Suppressor macrophage (primary cell): ENCODE measurements at places on chromosomes 2 and 18.

- DNase-seq: peak; percentile 68
These were observed 1.1 kb downstream of the MIB1 start for GRCh38 chr18:21741562-21742314.

GRCh38 chr2:181464966-181465365 is 7.8 kb downstream of the ITGA4 start:
- DNase-seq: no peak

DNA sequence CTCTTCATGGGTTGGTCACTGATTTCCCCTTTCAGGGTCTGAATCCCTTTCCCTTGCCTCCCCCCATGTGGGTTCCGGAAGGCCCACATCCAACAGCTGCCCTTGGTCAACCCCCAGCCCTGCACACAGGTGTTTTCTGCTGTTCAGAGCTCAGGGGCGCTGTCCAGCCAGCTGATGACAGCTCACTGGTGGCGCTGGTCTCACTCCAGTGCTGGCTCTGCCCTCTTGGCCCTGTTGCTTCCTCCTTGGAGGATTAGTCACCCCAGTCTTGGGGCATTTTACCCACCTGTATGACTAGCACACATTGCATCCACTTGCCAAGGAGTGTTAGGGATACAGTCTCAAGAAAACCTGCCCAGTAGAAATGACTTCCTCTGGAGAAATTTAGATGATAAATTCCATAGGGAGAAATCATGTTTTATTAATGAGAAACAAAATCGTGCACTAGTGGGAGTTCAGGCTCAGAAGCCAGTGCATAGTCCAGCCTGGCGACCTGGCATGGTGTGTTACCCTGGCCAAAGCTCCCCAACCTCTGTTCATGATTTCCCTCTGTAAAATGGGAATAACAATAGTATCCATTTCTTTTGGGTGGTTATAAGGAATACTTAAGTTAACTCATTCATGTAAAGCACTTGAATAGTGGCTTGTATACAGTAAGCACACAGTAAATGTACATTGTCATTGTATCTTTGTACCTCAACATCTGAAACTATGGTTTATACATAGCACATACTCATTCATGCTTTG is 21.6 kb downstream of the CRIM1 start:
- no peak for DNase-seq

GRCh38 chr2:110995911-110996310 is 124.8 kb upstream of the BCL2L11 start:
- no peak for DNase-seq

- DNase-seq: no peak
These were observed 294.3 kb upstream of the KCNH7 start for GRCh38 chr2:163132850-163133249.

DNA sequence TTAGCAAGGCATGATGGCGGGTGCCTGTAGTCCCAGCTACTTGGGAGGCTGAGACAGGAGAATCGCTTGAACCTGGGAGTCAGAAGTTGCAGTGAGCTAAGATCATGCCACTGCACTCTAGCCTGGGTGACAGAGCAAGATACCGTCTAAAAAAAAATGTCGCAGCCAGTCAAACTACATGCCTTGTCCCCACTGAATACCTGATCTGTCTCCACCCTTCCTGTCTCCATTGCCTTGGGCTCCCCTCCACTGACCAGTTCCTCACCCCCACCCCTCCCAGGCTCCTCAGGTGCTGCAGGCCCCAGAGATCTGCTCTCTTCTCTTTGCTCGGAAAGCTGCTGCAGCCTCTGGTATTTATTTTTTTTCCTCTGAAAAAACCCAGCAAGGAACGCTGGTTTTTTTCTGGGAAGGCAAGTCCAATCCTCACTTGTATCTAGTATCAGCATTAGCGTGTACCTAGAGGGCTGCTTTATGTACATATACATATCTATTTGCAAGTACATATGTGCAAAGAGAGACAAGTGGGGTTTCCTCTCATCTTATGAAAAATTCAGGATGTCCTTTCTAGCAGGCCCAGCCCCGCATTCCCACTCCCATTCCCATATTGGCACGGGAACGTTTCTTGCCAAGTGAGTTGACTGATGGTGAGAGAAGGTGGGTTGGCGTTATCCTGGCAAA is 4.4 kb downstream of the PSD4 start:
- DNase-seq: no peak

DNA sequence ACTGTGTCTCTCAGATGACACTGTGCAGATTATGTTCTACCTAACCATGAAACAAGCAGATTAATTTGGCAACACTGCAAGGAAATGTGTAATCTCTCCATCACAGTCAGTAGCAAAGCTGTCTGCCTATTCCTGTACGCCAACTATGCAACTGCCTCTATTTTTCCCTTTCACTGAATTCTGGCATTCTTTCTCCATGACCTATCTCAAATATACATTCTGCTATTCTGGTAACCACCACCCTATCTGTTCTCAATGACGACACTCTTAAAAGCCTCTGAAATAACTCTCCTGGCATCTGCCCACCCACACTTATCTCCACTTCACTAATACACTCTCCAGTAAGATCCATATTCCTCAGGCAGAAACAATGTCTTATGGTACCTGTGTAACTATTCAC is 78.7 kb downstream of the ABCA12 start:
- no peak for DNase-seq

DNA sequence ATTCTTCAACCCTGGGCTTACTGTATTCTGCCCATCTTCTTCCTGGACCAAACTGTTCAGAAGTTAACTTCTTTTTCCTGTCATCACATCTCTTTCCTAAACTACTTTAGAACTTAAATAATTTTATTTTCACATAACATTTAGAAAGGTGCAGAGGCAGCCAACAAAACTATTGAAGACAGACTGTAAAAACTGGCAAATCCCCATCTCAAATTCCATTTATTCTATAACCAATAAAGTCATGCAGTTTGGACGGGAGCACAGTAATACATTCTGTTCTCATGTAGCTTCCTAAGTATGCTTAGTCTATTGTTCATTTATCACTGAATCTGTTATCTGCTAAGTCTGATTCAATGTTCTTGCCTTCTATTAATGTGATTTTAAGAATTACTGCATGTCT is 99.1 kb downstream of the SMAD2 start:
- DNase-seq: no peak

DNA sequence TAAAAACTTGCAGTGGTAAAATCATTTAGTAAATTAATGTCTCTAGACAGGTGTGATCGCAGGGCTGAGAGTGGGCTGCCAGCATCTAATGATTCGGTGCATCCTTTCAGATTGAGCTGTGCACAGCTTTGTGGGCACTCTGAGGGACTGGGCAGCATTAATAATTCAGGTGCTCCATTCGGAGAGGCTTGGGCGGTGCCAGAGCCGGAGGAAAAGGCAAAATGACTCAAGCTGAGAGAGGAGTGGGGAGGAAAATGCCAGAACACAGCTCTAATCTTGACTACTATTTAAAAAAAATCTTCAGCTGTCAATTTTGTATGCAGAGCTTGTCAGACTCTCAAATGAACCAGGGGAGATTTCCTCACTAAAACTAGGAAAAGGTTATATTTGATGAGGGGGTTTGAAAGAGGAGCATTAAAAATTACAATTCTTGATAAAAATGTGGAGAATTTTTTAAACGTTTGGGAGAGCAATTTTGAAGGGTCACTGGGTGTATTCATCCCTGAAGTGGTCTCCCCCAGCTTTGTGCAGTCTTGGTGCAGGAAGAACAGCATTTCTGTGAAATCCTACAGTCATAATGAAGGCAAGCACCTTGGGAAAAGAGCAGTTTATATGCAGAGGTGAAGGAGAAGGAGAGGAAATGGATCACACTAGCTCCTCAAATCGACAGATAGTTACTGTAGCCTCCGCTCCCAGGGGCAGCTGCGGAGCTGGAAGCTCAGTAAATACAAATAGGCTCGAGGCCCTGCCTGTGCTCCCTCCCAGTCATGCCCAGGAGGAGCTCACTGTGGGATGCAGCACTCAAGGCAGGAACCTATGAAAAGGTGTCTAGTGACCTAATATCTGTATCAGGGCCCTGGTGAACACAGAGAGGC is 535.4 kb upstream of the RAB6C start:
- no peak for DNase-seq

- no peak for DNase-seq
These were observed 2.1 kb downstream of the DSEL start for GRCh38 chr18:67514465-67514864.

DNA sequence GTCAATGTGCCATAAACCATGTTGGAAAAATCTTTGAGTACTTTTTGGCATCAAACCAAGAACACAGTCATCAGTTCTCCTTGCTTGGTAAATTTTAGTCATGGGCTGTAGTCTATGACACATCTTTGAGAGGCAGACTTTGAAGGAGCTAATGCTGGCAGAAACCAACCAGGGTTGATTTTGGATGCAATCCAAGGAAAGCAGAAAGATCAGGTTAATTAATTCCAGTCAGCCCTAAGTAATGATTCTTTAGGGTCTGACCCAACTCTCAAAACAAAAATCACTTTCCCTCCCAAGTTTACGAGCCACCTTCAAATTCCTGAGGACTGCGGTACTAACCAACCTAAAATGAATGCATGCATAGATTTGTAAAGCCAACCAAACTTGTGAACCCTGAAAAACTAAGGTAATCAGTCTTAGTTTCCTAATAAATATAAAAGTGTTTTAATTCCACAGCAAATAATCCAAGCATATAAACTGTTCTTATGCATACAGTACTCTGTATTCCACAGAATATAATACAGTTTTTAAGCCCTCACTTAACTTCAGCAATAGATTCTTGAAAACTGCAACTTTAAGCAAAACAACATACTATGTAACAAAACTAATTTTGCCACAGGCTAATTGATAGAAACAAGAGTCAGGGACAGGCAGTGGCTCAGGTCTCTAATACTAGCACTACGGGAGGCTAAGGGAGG is 22.0 kb downstream of the AP1S3 start:
- peak; percentile 33 for DNase-seq

GRCh38 chr2:232689152-232689910 is 7.8 kb upstream of the GIGYF2 start:
- no peak for DNase-seq

GRCh38 chr18:44343570-44343969 is 337.1 kb upstream of the SETBP1 start:
- DNase-seq: no peak

DNA sequence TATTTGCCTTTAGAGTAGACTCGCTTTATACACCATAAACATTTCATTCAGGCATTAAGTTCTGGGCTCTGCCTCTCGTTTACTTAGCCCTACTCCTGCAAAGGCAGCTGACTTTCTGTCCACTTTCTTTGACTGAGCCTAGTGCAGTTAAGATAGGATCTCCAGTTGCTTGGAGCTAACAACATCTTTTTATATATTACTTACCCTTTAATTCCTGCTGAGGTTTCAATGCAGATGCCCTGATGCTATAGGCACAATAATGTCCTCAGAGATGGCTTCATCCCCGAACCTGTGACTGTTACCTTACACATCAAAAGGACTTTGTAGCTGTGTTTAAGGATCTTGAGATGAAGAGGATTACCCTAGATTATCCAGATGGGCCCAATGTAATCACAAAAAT is 505.8 kb upstream of the TNP1 start:
- DNase-seq: no peak

DNA sequence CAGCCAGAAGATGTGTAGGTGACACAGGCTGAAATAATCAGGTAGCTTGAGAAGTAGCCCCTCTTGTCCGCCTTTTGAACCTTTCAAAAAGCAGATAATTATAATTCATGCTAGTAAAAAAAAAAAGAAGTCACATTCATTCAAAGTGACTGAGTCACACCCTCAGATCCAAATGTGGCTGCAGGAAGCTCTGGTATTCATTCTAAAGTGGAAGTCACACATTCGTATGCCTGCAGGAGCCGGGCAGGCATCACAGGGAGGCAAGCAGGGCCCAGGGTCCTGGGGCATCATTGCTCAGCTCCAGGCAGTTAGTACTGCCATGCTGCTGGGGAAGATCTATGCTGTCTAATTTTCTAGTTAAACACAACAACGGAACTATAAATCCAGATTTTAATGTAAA is 21.7 kb upstream of the RAB11FIP5 start:
- DNase-seq: no peak

DNA sequence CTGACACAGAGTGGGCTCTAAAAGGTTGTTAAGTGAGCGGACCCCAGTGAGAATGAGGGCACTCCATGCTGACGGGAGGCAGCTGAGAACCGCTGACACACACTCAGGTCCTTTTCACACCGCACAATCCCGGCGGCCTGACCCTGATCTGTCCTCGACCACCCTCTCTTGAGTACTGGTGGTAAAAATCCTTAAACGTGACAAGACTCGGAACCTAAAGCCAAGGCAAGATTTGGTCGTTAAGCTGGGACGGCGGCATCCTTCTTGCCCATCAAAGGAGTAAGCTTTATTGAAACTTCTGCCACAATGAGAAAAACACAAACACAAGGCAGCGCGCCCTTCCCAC is 569 bp downstream of the TMX3 start:
- no peak for DNase-seq

- DNase-seq: peak; percentile 87
These were observed 16.4 kb upstream of the HNMT start for GRCh38 chr2:137947728-137948336.

DNA sequence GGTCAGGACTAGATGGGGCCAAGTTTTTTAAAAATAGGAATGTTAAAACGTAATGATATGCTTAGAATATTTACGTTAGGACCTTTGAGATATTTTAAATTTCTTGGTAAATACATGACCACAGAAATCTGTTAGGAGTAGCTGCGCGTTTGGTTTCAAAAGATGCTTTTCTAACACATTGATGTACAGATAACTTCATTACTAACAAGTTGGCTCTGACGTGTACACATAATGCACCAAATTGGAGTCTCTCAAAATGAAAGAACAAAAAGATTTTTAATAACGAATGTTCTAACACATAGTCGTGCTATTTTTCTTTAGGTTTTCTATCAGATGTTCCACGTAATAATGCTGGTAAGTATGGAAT is 608 bp downstream of the PHOSPHO2 start:
- DNase-seq: no peak

DNA sequence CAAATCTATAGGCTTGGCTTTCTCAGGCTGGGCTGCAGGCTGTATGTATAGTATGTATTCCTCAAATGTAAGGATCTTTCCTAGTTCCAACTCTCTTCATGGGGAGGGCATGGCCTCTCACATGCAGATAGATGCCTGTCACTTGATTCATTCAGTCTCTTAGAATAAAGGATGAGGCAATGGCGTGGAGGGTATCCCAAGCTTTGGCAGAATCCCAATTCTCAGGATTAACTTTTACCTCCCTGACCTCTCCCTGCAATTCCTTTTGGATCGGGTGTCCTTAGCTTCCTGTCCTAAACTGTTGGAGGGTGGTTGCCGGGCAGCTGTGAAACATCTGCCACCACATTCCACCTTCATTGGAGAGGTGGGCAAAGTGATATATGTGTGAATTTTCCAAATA is 80.3 kb downstream of the INSIG2 start:
- no peak for DNase-seq

DNA sequence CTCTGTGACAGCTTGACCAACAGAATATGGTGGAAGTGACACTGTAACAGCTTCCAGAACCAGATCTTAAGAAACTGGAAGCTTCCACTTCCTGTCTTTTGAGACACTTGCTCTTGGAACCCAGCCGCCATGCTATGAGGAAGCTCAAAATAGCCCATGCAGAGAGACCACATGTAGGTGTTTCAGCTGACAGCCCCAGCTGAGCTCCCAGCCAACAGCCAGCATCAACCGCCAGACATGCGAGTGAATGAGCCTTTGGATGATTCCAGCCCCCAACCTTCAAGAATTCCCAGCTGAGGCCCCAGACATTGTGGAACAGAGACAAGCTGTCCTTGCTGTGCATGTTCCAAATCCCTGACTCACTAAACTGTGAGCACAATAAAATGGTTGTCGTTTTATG is 27.9 kb downstream of the ACVR1 start:
- peak; percentile 48 for DNase-seq

GRCh38 chr18:8805552-8805951 is 100.2 kb downstream of the MTCL1 start:
- DNase-seq: no peak
